Stimulated activated CD8-positive, alpha-beta memory T cell treated with anti-CD3 and anti-CD28 coated beads, Interleukin-4, amount 100 ng/mL, for 1 hour (primary cell): ENCODE measurements at places on chromosomes 11 and 22.

DNA sequence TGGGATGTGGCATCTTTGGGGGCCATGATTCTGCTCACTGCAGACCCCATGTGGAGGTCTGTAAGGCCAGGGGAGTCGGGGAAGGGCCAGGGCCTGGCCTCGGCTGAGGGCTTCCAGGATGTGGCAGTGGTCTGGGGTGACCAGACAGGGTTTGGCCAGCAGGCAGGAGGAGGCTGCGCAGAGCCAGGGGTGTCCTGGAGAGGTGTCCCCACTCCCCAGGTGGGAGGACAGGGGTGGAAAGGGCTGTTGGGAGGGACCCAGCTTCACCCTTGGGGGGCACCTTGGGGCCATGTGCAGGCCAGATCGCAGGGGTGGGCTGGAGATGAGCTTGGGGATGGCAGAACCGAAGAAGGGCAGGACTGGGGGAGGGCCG, 3.4 kb downstream of the PANX2 start:
- no peak for DNase-seq

- no peak for DNase-seq
These were observed 106.0 kb downstream of the RPL27A start for GRCh38 chr11:8788616-8789015.

DNA sequence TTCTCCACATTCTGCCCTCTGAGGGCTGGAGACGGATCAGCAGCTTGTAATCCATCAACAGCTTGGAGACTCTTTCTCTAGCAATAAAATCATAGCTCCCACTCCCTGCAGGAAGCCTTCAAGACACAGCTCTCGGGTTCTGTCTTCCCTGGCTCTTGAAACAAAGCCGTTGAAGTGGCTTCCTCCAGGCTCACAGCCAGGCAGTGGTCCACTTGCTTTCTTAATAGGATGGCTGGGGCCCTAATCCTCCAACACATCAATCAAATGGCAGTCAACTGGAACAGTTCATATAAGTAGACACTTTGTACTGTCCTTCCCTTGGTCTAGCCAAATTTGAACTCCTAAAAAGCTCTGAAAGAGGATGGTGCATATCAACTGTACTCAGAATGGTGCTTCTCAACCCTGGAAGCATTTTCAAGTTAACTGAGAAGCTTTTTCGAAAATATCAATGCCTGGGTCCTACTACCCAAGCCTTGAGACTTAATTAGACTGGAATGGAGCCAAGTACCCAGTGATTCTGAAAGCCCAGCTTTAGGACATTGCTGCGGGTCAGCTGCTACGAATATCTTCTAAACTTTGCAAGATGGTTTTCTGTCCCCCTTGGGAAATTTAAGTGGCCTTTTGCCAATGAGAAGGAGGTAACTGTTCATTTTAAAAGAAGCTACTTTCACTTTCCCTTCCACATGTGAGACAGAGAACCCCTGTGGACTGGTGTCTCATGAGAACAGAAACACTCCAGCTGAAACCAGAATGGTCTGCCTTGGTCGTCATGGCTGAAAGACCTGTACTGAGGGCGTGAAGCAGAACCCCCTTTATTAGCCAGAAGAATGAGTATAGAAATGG, 74.7 kb downstream of the SC5D start:
- no peak for DNase-seq

DNA sequence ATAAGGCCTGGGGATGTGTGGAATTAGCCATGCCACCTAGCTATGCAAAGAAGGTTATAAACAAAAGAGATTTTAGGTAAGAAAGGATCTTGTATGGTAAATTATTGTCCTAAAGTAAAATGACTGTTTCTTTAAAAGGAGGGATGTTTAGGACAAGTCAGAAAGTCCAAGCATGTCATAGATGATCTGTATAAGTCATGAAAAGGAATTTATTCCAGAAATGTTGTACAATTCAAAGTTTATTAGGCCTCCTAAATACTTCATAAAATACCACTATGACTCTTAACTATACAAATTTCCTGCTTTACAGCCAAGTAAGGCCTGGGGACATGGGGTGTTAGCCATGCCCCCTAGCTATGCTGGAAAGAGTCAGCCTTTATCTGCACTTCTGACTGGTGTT, 22.7 kb downstream of the OR5A2 start:
- no peak for DNase-seq

GRCh38 chr22:38196791-38197419, 4.9 kb upstream of the MAFF start:
- no peak for DNase-seq

- no peak for DNase-seq
These were observed 15.6 kb downstream of the PANX1 start for GRCh38 chr11:94144216-94144615.

DNA sequence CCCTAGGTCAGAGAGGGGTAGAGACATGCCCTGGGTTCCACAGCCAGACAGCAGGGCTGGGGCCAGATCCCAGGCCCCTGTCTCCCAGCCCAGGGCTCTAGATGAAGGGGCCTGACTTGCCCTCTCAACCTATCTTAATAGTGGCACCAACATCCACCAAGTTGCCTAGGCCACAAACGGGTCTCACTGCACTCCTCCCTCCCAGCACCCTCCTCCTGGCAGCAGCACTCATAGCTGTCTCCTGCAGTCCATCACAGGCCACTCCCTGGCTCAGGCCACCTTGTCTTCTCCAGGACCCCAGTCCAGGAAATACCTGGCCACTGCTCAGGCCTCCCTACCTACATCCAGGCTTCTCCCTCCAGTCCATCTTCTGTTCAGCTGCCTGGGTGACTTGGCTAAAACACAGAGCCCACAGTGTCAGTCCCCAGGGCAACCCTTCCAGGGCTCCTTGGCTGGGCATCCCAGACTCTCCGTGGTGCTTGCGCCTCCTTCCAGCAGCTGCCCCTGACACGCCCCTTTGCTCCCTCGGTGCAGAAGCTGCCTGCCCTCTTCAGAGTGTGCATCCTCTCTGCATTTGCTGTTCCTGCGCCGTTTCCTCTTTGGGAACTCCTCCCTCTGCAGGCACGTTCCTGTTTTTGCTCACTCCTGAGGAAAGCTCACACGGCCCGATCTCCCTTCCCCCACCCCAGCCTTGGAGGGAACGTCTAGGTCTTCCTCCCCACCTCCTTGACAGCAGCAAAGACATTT, 40.5 kb downstream of the LRRC32 start:
- no peak for DNase-seq

- DNase-seq = no peak
These were observed 44.2 kb upstream of the LINC01488 start for GRCh38 chr11:69437001-69437875.

GRCh38 chr11:126114486-126115126, 51.9 kb upstream of the CDON start:
- no peak for DNase-seq

- DNase-seq = no peak
These were observed 102.3 kb upstream of the CEP126 start for GRCh38 chr11:101812546-101812945.

DNA sequence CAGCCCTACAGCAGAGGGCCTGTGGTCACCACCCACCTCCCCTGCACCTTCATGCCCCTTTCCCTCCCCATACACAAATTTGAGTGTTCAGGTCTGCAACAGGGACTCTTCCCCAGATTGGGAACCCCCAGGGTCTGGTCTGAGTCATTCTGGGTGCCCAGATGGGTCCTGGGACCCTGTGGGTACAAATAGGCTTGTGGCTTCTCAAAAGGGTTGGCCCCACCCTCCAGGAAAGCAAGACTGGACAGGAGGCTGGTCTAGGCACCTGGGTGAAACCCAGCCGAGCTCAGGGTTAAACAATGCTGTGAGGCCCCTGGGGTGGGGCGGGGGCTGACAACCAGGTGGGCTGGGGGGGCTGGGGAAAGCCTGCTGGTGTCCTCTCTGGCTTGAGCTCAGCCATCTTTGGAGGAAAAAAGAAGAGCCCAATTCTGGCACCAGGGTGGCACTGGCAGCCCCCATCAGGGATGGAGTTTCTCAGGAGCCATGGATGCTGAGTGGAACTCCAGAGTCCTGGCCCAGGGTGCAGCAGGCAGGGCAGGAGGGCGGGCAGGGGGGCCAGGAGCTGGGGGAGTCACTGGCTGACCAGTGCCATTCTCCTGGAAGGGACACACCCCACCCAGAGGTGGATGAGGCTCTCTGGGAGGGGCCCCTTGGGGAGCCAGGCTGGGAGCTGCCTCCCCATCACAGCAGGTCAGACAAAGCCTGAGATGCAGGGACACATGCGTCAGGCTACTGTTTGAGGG, 1.1 kb downstream of the SEPTIN5 start:
- DNase-seq = no peak

GRCh38 chr11:96340555-96340885, 2.5 kb downstream of the MAML2 start:
- no peak for DNase-seq

GRCh38 chr22:40808018-40808841, 10.9 kb downstream of the SLC25A17 start:
- DNase-seq = no peak

DNA sequence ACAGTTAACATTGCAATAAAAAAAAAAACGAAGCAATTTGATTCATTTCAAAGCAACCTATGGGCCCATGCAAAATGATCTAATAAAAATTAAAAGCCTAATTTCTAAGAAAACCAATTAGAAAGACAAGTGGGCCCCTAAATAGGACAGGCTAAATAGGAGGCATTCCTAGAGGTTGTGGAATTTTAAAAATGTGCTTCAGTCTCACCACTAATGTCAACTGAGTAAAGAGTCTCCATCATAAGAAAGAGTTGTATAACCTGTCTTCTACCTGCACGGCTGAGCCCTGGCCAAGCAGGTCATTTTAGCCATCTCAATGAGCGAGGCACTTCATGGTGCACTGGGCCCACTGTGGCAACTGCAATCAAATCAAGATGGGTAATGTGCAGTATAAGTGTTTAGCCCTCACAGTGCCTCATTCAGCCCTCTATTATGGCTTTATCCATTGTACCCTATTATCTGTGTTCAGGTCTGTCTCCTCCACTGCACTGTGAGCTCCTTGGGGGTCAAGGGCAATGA, 76.4 kb downstream of the PRSS23 start:
- DNase-seq = no peak

- no peak for DNase-seq
These were observed 9.4 kb downstream of the DRAP1 start for GRCh38 chr11:65928667-65929066.

- DNase-seq = no peak
These were observed 9.4 kb downstream of the VSTM5 start for GRCh38 chr11:93840981-93841380.

- no peak for DNase-seq
These were observed 55.0 kb upstream of the VSTM5 start for GRCh38 chr11:93905384-93905783.

DNA sequence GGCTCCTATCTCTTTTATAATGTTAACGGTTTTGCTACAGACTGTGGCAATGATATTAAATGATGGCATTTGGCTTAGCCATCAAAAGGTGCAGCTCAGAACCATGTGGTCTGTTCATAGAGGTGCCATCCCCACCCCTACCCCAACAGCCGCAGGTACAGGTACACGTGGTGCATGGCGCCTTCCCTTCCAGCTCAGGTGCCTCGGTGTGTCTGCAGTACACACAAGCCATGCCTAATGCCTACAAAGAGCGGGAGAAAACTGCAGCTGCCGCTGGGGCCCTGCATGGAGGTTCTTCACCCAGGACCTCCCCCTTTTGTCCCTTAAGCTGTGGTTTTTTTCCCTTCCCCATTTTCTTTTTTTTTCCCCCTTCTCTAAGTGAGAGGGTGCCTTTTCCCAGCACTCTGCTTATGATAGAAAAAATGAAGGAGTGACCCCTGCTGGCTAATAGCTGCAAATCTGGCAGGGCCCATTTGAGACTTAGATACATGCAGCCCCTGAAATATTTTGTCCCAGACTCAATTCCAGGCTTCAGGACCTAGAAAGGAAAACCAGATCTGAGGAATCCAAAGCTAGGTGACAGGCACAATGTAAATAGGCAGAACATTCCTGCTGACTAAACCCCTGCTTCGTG, 6.5 kb downstream of the OR52M1 start:
- DNase-seq = no peak

DNA sequence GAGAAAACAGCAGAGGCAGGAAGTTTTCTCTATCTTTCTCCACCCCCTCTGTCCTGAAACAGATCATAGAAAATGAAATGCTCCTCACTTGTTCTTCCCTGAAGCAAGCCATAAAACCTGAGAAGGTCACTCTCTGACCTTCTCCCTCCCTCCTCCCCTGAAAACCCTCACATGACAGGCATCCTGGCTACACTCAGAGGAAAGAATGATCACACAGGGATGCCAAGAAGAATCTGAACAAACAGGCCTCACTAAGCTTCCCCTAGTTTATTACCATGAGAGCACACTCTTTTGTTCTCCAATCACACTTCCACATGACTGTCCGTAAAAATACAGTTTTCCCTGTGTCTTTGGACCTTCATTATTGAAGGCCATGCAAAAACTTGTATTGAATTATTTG, 300.1 kb downstream of the BUD13 start:
- DNase-seq = no peak

DNA sequence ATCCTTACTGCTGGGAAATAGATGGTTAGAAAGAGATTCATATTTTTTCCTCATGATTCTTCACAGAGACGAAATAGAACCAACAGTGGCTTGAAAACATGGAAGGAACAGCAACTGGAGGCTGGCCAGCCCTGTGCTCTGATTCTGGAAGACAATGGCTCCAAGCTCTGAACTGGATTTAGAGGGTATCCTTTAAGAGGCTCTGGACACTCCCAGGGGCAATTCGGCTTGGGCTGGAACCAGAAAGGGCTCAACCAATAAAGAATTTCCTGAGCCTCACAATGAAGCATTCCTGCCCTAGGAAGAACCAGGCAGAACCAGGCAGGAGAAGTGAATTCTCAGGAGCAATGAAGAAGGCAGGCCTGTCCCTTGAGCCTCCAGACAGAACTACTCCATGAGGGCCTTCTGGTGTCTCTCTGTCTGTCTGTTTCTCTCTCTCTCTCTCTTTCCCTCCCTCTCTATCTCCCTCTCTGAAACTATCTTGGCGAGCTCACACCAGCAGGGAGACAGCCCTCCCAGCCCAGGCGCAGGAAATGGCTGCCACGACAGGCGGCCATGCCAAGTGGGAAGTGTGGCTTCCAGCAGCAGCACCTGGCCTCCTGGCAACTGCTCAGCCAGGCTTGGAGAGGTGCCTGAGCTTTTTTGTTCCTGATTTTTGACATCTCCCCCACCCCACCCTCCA, 93.3 kb downstream of the RCN1 start:
- DNase-seq = no peak

DNA sequence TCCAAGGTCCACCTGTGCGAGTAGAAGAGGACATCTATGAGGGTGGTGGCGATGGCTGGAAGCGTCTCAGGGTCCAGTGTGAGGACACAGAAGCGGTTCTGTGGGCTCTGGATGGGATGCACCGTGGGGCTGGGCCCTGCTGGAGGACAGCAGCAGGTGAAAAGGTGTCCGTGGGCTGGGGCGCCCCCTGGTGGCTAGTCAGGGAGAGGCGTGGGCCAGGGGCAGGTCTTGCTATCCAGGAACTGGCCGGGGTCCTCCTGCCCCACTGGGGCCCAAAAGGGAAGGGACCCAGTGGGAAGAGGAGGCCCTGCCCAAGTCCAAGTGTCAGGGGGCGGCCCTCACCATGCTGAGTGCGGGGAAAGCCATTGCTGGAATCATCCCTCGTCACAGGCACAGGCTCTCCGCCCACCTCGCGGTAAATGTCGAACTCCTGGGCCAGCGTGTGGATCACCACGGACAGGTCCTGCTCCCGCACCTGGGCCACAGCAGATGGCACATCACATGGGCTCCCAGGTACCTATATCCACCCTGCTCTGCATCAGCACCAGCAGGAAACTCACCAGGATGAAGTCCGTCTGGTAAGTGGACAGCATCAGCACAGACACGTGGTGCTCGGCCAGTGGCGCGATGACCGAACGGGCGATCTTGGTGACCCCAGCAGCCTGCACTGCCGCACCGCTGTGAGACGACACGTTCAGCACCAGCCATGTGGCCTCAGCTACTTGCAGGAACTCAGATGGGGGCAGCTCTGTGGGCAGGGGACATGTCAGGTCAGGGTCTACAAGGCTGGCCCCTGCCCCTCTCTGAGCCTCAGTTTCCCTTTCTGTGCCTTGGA, 2.3 kb downstream of the CASTOR1 start:
- peak; percentile 72 for DNase-seq
